NCI-H2029 treated with DMSO at 0.1 percent for 48 hours (cell line): ENCODE measurements at places on chromosomes 11 and 22.

DNA sequence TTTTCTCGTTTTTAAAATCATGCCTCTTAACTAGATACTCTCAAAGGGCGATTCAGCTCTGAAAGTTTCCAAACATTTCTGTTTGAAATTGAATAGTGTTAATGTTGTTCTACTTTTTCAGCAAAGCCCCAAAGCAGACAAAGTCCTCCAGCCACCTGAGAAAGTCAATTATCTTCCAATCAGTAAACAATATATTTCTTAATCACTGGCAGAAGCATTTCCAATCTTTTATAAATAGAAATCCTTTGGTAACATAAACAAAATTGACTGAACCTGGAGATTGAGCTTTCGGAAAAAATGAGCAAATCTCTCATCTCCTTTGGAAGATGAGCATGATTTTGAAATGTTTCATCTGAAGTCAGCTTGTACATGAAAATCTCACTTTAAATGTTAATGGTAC is 84.4 kb upstream of the FIBIN start:
- DNase-seq = no peak

- DNase-seq = no peak
These were observed 67.9 kb downstream of the PIWIL4 start for GRCh38 chr11:94635072-94635471.

DNA sequence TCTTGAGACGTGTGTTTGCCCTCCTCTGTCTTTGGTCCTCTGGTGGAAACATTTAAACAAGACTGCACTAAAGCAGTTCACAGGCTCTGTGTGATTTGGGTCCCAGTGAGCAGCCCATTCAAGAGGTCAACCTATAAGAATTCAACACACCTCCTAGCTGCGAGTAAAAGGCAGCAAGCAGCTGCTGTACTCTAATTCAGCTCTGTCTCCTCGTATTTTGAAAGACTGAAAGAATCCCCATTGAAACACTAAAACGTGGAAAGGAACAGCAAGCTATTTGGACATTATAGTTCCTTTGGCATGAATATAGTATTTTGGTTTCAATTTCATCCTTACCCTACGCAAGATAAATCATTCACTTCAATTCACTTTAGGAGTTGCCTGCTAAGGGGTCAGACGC is 1046.7 kb downstream of the DLG2 start:
- DNase-seq = no peak

GRCh38 chr11:7977232-7977917 is 9.8 kb upstream of the EIF3F start:
- no peak for DNase-seq

DNA sequence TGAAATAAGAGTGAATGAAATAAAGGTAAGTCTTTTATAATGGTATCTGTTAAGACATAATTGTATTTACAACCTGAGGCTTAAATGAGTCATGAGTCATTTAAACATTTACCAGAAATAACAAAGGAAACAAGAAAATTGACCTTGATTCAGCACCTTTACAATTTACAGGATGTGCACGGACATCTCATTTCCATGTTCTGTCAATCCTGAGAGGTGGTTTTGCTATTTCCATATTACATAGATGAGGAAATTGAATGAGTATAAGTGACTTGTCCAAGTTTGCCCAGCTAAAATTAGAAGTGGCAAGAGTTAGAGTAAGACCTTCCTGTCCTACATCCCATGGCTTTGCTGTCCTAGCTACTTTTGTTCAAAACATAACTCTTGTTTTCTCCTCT is 89.1 kb downstream of the TRIM44 start:
- no peak for DNase-seq

DNA sequence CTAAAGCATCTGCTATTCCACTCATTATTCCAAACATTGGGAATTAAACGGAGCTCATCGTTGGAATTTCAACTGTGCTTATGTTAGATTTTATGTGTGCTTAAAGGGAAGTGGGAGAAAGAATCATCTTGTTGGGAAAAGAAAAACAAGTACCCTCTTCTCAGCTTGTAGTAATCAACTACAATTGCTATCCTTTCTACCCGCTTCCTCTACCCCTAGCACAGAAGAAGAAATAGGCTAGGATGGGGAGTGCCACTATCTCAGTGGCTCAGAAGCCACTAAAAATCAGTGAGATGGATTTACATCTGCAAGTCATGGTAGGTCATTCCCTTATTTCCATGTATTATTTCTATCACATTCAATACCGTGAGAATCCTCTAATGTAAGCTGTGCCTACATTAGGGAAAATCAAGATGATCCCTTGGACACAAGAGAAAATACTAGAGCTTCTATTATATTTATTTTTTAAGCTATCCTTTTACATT is 97.9 kb upstream of the CD44 start:
- no peak for DNase-seq

- no peak for DNase-seq
These were observed 18.5 kb downstream of the CD5 start for GRCh38 chr11:61120706-61121191.

DNA sequence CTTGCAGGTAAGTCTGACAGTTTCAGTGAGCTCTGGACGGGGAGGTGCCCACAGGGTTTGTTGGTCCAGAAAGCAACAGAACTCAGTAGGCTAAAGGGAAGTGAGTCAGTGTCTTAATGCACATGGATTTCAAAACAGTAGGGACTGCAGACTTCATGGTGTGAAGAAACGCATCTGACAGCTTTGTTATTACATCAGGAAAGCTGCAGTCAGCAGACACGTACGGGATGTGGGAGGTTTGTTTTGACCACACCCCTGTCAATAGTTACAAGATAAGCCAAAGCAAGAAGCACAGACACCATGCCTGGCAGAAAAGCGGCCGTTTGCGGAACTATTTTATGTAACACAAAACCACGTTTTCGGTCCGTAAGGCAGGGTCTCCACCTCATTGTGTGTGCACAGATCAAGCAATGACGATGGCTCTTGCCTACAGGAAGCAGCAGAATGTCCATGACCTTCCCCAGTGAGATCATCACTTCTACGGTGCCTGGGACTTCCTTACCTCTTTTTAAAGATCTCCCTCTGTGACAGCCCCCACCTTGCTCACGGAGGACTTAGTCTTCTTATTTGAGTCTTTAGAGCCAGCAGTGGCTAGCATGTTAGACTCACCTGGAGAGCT is 58.2 kb upstream of the FTH1 start:
- DNase-seq = no peak

- DNase-seq = no peak
These were observed 10.5 kb downstream of the TPST2 start for GRCh38 chr22:26579331-26579886.

DNA sequence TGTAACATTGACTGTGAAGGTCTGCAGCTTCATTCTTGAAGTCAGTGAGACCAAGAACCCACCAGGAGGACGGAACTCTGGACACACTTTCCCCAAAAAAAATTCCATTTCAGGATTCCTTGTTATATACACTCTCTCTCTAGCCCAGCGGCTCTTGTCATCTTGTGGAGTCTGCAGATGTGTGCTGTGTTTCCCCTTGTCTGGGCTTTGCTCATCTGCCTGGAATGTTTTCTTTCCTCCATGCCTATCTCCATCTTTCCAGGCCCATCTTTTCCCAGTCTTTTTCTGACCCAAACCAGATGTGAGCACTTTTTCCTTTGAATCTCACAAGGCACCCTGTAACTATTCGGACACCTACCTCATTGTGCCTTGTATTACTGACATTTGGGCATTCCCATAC is 5.1 kb upstream of the DRG1 start:
- DNase-seq = no peak

DNA sequence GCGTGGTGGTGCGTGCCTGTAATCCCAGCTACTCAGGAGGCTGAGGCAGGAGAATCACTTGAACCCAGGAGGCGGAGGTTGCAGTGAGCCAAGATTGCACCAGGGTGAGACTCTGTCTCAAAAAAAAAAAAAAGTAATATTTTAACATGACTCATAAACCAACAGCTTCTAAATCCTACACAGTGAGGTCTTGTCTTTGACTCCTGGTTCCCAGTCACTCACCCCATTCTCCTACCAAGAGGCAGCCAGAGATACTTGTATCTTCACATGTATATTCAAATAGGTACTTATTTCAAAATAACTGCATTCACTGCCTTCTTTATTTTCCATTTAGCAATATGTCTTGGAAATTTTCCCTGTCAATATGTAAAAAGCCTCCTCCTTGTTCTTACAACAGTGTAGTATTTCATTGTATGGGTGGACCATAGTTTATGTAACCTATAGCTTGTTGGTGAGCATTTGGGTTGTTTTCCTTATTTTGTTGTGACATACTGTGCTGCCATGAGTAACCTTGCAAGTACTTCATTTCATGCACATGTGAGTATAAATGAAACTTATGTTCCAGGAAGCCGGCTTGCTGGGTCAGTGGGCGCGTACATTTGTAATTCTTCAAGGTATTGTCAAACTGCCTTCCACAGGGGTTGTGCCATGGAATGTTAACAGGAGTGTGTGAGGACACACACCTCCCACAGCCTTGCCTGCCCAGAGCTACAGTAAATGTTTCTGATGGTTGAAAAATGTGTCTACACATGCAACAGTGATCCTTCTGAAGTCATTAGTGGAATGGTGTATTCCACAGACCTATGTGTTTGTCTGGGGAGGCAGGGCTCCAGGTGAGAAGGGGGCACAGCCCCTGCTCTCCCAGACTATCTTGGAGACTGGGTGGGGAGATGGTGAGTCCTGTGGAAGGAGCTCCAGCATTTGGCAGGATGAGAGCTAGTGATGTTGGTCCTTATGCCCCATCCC is 47.9 kb downstream of the OSBP2 start:
- DNase-seq = no peak

DNA sequence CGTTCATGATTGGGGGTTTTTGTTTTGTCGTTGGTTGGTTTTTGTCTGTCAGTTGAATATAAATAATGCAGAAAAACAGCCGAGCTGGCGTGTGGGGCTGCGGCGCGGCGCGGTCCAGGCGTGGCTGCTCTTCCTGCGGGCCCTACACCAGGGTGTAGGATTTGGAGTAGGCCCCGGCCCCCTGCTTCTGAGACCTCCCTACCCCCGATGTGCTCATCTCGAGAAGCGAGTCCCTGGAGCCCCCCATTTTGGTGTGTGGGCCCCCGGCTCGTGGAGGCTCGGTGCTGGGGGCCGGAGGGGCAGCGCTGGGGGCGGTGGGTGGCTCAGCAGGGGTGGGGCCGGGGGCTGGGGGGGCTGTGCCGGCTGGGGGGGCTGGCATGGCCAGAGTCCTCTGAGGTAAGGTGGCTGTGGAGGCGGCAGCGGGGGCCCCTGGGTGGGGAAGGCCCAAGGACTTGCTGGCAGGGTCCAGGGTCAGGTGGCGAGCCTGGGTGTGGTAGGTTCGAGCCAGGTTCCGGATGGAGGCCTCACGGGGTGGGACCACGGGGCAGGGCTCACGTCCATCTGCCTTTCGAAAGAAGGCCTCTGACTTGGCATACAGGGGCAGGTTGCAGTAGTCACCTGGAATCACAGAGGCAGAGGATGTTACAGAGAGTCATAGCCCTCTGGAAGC is 100.7 kb downstream of the CEP164 start:
- no peak for DNase-seq

DNA sequence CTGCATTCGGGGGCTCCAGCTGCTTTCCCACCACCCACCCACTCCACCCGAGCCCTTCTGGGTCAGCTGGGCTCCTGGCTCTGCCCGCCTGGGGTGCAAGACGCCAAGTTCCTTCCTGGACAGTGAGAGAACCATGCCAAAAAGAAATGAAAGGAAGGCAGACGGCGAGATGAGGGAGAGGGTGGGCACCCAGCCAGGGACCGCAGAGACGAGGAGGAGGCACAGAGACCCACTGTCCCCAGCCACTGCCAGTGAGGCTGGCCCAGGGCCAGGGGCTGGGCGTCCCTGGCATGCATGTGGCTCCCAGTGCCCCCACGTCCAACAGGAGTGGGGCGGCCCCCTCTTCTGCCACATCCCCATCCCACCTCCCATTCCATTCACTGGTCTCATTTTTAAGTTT is 10.8 kb upstream of the CD81 start:
- DNase-seq = no peak

DNA sequence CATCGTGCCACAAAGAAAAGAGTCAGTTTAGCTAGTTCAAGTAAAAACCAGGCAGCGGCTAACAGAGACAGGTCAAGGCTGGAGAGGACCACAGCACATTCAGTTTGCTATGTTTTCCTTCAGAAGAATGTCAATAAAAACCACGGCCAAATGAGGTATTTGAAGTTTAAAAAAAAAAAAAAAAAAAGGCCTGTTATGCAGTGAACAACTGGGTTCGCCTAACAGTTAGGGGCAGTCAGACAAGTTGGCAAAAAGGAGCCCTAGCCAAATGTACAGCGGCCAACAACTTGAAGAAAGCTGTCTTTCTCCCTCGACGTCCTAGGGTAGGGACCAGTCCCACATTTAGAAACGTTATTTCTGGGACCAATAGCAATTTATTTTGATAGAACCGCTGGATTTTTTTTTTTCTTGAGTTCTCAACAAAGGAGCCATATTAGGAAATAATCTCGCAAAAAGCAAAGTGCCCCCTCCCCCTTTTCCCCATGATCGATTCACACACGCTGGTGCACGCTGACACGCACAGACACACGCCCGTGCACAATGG is 237.8 kb downstream of the TTC28 start:
- DNase-seq = no peak
